ENCODE measurements at places on chromosomes 12 and 14. TPM values are rescaled to one million over a fixed set of nuclear protein-coding genes. Genes with fewer than 3 reads are reported as not detected.

The ZDHHC22 gene
- total RNA-seq = not detected

- no peak overlapping the region for H3K4me3 ChIP-seq
- H3K36me3 ChIP-seq = no peaks in the 10 kb centered on the region
- H3K27me3 ChIP-seq = no peaks in the 10 kb centered on the region
- H3K4me1 ChIP-seq = no peaks in the 10 kb centered on the region
- no peak overlapping the region for H3K27ac ChIP-seq
- DNase-seq = no peak
Observed at GRCh38 chr14:85501751-85502150, 28.2 kb upstream of the FLRT2 start.

The SDS gene
- 12.0 TPM for total RNA-seq

DNA sequence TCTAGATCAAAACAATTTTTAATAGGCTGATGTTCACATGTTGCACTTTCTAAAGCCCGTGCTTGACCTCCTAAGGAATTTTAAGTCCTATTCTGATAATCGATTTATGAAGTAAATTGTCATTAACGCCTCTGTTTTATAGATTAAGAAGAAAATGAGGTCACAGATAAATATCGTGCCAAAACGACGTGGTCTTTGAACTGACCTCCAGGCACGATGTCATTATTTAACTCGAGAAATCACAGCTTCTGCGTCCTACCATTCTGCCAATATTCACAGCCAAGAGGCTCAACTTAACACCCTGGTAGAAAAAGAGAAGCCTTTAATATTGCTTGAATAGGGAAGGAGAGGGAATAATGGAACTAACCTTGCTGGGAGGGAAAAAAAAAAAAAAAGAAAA is 888 bp upstream of the EEA1 start:
- H3K27ac ChIP-seq = peak overlapping the region; percentile 98
- no peak for DNase-seq
- no peaks in the 10 kb centered on the region for H3K27me3 ChIP-seq
- H3K36me3 ChIP-seq = no peaks in the 10 kb centered on the region
- H3K4me3 ChIP-seq = peak overlapping the region; percentile 89
- peaks cover 5% of the 10 kb centered on the region for H3K4me1 ChIP-seq

The PTCSC3 gene
- not detected for total RNA-seq

DNA sequence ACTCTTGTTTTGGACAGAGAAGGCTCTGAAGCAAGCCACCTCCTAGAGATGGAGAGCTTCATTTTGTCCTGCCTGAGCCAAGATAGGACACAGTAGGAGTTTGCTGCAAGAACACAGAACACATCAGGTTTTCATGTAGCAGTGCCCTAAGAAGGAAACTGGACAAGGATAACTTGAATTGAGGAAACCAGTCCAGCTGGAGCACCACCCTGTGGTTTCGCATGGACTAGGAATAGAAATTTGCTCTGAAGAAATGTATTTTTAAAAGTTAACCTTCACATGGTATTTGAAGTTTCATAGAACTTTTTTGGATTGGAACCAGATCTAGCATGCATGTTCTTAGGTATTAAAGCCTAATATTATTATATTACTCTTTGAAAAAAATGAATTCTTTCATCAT is 68.8 kb downstream of the RERG start:
- H3K36me3 ChIP-seq = no peaks in the 10 kb centered on the region
- DNase-seq = no peak
- H3K27me3 ChIP-seq = no peaks in the 10 kb centered on the region

The ZBTB42 gene
- 3.5 TPM for total RNA-seq

- H3K4me1 ChIP-seq = peaks cover 5% of the 10 kb centered on the region
- peak overlapping the region; percentile 76 for H3K4me3 ChIP-seq
- peak overlapping the region; percentile 97 for H3K27ac ChIP-seq
- no peak for DNase-seq
- H3K27me3 ChIP-seq = no peaks in the 10 kb centered on the region
- no peaks in the 10 kb centered on the region for H3K36me3 ChIP-seq
Observed at GRCh38 chr14:21023817-21024584, 860 bp downstream of the NDRG2 start.

DNA sequence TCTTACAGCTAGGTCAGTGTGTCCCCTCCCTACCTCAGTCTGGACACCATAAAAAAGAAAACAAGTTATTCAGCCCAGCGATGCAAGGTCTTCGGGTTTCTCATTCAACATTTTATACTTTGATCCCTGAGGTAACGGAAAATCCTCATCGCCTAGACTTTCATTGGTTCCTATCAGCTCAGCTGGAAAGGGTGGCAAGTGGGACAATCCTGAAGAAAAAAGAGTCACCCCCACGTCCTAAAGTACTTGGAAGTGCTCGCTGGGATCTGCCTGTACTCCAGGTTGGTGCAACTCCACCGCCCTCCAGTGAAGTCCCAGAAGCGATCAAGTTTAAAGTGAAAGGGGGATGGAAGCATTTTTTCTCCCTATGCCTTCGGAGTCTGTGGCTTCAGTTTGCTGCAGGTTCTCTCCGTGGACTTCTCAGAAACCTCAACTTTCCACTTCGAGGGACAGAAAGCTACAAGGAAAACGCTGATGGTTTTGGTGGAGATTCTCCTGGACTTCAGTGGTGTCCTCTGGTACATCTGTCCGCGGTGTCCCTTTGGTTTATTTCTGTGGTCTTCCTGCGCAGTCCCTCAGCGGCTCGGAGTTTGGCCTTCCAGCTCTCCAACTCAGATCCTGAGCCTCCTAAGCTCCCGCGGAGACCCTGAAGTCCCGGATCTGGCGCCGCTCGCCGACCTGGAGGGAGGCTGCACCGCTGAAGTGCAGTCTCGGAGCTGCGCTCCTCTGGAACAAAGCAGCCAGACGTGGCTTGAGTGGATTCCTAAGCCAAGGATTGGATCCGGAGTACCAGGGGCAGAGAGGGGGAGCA is 1.8 kb upstream of the LRFN5 start:
- peak; percentile 51 for DNase-seq
- H3K27me3 ChIP-seq = peaks cover 50% of the 10 kb centered on the region
- H3K36me3 ChIP-seq = no peaks in the 10 kb centered on the region
- peaks cover 5% of the 10 kb centered on the region for H3K4me1 ChIP-seq
- H3K27ac ChIP-seq = peak overlapping the region; percentile 92
- H3K4me3 ChIP-seq = peak overlapping the region; percentile 55

GRCh38 chr12:52580496-52580895 is 6.9 kb upstream of the KRT74 start:
- no peaks in the 10 kb centered on the region for H3K27me3 ChIP-seq
- H3K4me3 ChIP-seq = no peak overlapping the region
- H3K36me3 ChIP-seq = no peaks in the 10 kb centered on the region

GRCh38 chr12:34292736-34293625 is 270.7 kb downstream of the ALG10 start:
- no peak overlapping the region for H3K27ac ChIP-seq
- no peaks in the 10 kb centered on the region for H3K4me1 ChIP-seq
- no peak for DNase-seq
- no peaks in the 10 kb centered on the region for H3K36me3 ChIP-seq
- H3K27me3 ChIP-seq = no peaks in the 10 kb centered on the region

DNA sequence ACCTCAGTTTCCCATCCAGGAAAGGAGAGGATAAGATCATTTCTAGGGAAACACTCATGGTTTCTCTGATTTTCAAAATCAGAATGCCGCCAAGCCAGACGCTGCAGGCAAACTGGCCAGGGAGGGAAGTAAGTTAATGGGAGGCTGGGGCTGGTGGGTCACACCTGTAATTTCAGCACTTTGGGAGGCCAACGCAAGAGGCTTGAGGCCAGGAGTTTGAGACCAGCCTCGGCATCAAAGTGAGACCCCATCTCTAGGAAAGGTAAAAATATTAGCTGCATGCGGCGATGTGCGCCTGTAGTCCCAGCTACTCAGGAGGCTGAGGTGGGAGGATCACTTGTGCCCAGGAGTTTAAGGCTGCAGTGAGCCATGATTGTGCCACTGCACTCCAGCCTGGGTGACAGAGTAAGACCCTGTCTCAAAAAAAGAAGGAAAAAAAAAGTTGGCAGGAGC is 587 bp downstream of the SELPLG start:
- no peaks in the 10 kb centered on the region for H3K4me1 ChIP-seq
- H3K4me3 ChIP-seq = peak overlapping the region; percentile 29
- no peak for DNase-seq
- H3K27ac ChIP-seq = no peak overlapping the region
